ENCODE measurements at places on chromosomes 3 and 15.

GRCh38 chr3:45777746-45778386, 18.5 kb downstream of the SLC6A20 start:
- DNase-seq = no peak

DNA sequence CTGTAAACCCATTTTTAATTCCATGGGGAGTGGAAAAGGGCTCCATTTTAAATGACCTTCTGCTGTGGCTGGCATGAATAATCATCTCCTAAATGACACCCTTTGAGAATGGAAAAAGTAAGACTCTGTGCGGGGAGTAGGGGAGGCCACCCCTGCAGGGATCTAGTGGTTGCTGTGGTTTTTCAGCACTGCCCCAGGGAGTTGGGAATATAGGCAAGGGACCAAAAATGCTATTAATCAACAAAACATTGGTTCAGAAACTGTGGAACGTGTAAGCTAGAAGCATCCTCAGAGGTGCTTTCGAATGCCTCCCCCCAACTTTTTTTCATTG, 30.1 kb upstream of the ADAMTS7 start:
- no peak for DNase-seq

DNA sequence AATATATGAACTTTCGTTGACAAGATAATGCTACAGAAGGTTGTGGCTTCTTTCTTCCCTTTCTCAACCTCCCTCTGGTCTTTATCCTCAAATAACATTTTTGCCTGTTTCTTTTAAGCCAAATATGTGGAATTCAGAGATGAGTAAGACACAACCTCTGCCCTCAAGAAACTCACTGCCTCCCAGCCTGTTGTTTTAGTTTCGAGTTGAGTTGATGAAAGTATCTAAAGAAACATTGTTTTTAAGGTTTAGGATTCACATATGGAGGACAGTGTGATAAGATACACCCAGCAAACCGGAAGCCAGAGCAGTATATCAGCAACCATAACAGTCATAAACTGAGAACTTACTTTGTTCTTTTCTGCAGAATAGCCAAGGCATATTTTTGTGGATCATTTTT, 218.6 kb downstream of the THSD4 start:
- DNase-seq = no peak

DNA sequence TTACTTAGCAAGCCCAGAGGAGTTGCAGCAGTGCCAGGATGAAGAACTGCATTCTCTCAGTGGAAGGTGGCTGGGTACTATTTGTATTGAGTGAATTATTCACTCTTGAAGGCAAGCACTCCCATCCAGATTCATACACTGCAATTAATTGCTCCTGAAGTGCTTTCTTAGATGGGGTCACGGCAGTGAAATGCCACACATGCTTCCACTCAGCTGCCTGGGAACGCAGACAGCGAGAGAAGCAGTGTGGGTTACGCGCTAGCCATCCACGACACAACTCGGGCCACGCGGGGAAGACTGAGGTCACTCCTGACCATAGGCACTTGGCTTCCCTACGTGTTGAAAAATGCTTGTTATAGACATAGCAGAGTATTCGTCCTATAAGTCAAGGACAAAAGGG, 30.8 kb upstream of the LMCD1 start:
- no peak for DNase-seq

DNA sequence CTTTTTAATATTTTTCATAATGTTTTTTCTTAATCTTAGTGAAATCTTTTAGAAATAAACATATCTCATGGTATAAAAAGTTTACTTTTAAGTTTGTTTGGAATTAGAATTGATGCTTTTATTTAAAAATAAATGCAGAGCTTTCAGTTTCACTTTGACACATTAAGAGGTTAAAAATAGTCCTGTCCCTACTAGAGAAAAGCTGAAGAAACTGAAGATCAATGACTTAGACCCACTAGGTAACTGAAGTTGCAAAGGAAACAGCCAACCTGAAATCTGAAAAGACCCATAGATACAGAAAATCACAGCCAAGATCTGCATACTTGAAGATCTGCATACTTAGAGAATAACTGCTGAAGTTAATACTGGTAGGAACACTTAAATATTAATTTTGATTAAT, 237.6 kb downstream of the RAP2B start:
- DNase-seq = no peak

DNA sequence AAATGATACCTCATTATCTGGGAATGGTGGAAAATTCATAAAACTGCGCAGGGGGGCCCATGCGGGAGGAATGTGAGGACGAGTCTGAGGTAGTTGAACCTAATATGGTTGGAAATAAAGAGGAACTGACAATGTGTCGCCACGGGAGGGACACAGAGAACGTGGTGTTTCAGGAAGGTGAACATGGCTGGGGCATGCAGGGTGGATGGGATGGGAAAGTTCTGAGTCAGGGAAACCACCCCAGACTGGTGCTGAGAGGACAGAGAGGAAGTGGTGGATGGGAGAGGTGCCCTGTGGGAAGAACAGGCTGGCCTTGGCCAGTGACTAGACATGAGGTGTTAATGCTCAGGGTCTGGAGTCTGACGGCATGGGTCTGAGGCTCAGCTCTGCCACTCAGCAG, 137.1 kb upstream of the WNT5A start:
- DNase-seq = no peak

- no peak for DNase-seq
Observed at GRCh38 chr3:100606894-100607512, 2.4 kb upstream of the ADGRG7 start.

GRCh38 chr3:126266291-126266840, 86.0 kb upstream of the ALDH1L1 start:
- DNase-seq = no peak

DNA sequence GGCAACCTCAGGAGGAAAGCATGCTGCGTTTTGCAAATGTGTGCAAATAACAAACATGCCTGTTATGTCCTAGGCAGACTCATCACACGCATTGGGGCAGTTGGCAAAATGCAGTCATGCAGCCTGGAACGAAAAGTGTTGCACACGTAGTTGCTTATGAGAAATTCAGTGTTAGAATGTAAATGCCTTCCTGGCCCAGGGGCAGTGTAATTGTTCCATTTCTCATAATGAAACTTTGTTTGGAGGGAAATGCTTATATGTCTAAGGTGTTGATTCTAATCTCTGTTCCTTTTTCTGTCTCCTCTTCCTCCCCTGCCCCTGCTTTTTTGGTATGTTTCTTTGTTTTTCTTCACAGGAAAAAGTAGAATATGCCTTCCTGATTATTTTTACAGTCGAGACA, 156.0 kb downstream of the CACNA1D start:
- no peak for DNase-seq

GRCh38 chr3:150168698-150169097, 198.0 kb upstream of the PFN2 start:
- no peak for DNase-seq

DNA sequence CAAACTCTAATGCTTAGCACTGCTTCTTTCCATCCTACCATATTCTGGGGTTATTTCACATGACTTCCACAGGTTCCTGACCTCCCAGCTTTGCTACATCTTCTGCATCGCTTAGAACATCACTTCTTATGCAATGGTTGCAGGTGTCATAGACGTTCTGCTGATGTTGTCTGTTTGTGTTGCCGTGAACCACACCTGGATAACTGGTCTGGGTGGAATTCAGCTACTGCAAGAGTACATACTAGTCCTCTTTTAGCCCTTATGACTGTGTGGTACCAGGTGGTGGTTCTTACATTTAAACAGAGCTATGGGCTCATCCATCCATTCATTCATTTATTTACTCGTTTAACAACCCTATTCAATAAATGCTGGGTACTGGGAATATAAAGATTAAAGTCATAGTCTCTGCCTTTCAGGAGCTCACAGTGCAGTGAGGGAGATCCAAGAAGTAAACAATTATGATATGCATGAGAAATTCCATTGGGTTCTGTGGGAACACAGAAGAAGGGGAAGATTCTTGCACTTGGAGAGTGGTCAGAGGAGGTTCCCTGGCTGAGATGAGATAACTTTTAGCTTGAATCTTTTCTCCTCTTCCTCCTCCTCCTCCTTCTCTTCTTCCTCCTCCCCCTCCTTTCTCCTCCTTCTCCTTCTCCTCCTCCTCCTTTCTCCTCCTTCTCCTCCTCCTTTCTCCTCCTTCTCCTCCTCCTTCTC, 30.8 kb downstream of the TMEM45A start:
- DNase-seq = no peak

DNA sequence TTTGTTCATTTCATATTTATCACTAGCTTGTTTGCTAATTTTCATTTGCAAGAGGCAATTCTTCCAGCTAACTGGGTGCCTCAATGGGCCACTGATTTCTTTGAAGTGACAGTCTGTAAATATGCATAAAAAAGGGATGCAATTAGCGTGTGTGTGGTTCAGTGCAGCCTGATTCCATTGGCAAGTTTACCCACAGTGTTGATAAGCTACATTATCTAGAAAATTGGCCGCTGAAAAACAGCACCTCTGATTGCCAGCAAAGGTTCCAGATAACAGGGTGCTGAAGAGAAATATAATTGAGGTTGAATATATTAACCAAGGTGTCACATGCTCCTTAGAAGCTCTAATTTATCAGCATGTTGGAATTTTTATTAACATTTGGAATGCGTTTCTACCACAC, 76.9 kb downstream of the SAMMSON start:
- DNase-seq = no peak

- DNase-seq = no peak
Observed at GRCh38 chr3:110625201-110625747, 446.3 kb upstream of the NECTIN3 start.

GRCh38 chr3:42130007-42130328, 38.8 kb downstream of the TRAK1 start:
- no peak for DNase-seq

DNA sequence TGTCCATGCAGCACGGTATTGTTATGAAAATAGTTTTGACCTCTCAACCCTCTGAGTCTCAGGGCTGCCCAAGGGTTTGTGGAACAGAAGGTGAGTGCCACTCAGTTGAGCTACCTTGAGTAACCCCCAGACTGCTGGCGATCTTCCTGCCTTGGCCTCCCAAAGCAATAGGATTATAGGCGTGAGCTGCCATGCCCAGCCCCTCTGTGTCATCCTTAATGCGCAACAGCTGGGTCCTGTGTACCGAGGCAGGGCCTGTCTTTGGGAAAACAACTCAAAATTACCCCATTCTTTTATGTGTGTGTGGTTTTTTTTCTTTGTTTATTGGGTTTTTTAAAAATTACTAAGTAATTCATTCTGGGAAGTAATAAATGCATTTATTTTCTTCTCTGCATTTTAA, 78.3 kb upstream of the TPM1 start:
- no peak for DNase-seq

DNA sequence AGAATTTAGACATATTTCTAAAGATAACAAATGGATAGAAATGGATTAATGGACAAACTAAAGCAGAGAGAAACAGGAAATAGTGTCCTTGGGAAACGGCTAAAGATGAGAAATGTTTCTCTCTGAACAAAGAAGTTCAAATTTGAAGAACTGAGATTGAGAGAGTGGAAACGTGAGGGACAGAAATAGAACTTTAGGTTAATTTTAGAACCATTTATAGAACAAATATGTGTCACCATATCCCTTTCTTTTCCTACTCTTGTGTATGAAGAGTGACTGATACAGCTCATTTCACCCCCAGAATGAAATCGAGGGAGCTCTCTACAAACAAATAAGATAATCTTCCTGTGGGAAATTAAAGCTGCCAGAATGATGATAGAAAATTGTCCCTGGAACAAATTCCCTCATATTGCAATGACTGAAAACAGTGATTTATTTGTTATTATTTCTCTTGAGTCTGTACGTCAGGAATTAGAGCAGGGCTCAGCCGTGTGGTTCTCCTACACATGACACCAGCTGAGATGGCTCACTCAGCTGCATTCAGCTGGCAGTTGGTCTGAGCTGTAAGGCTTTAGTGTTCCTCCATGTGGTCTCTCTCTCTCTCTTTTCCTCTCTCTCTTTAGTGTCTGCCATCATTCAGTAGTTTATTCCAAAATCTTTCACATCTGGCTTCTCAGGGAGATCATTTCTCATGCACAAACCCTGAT, 46.6 kb upstream of the ARPP21 start:
- no peak for DNase-seq

GRCh38 chr15:51229907-51230330, 108.5 kb downstream of the CYP19A1 start:
- no peak for DNase-seq

DNA sequence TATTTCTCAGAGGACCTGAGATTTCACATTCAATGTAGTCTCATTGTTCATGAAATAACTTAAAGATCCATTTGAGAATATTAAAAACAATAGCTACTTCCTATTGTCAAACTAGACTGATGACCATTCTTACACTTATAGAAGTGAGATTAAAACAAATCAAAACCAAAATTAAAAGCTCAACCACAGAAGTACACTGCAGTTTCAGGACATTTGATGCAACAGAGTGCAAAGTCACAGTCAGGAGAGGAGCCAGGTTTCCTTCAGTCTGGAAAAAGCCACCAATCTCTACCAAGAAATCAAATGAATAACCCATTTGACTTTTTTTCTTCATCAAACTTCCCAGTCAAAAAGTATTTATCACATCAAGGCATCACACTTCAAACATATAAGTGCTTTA, 5.5 kb downstream of the CCPG1 start:
- no peak for DNase-seq

DNA sequence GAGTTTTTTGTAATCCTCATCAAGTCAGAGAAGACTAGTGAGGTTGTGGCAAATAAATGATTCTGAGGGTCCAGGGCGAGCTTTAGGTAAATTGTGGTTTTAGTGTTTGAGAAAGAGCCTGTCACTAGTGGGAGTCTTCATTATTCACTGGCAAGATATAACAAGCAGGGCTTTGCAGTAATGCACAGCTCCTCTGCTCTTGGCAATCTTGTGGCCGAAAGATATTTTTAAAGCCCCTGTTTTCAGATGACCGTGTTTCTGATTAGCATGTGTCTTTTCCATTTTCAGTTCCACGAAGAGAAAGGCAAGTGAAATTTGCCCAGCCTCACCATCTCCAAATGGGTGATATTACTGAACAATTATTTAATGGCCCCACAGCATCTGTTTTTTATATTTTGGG, 154.0 kb upstream of the BCL6 start:
- DNase-seq = no peak

GRCh38 chr3:50807266-50807665, 132.5 kb downstream of the DOCK3 start:
- no peak for DNase-seq

DNA sequence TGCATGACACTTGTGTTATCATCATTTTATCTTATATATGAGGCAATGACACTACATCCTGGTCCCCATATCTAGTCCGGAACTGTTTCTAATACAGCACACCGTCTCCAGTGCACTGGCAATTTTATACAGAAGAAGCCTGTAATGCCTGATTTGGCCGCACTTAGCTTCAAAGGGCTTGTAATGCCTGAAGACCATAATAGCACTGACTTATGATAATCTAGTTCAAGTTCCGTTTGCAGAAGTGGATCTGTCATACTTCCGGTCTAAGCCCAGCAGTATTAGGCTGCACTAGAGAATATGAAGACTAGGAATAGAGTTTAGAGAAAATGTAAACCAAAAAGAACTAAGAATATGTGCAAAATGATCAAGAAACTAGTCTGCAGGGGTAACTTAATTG, 1.3 kb downstream of the BNIP2 start:
- DNase-seq = no peak

DNA sequence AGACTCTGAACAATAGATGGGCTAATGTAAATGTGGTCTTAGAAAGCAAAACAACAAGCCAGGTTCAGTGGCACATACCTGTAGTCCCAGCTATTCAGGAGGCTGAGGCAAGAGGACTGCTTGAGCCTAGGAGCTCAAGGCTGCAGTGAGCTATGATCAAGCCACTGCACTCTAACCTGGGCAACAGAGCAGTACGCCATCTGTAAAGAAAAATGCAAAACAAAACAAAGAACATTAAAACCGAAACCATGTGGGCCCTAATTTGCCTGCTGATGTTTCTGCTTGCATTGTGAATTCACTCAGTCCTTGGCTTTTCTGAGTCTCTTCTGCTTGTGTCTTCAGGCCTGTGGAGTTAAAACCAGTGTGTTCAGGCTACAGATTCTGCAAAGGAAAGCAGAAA, 56.7 kb downstream of the CCNL1 start:
- no peak for DNase-seq

- DNase-seq = no peak
Observed at GRCh38 chr3:188567478-188568195, 413.7 kb downstream of the LPP start.
